ENCODE measurements at places on chromosomes 4 and X.
A peak's percentile ranks its signal among the peaks of the same experiment; 100 is the strongest.

DNA sequence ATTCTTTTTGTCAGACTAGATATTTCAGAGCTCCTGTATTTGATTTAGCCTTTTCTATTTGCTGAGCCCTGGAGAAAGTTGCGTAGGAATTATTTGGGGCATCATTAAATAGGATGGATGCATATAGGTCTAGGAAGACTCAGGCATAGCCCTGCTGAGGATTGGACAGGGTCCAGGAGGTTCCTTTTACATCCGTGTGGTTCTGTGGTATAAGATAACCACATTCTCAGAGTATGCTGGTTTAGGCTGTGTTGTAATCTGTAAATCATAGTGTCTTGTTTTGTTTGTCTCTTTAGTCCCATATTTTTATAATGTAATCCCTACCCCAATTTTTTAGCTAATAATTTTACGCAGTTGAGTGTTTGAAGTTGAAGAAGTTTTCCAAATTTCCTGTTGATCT lies 513.7 kb downstream of the RPA4 start:
- peak; percentile 16 for DNase-seq

GRCh38 chr4:143586080-143586479 lies 72.6 kb downstream of the SMARCA5 start:
- DNase-seq: no peak

- peak; percentile 47 for DNase-seq
These were observed 512 bp downstream of the NOP14 start for GRCh38 chr4:2962614-2963174.

- peak; percentile 46 for DNase-seq
These were observed 429 bp downstream of the NOCT start for GRCh38 chr4:139015948-139016471.

GRCh38 chr4:105709081-105709450 lies 482 bp downstream of the GSTCD start:
- peak; percentile 46 for DNase-seq
